NCI-H1436 treated with DMSO at 0.1 percent for 48 hours (cell line): ENCODE measurements at places on chromosomes 4 and X.
A peak's percentile ranks its signal among the peaks of the same experiment; 100 is the strongest.

GRCh38 chr4:107993969-107994368, 4.3 kb downstream of the HADH start:
- no peak for DNase-seq

DNA sequence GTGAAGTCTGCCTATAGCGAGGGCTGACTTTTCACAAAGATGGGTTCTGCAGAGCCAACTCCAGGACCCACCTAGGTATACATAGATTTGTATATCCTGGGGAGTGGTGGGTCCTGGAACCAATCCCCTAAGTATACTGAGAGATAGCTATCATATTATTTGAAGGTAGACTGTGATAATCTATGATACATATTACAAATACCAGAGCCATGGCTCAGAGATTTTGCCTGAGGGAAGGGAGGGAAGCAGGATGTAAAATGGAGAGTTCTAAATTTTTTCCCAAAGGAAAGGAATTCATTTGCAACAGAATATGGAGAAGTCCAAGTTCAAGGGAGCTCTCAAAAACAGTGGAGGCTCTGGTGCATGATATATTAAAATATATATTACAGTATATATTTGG, 7.2 kb downstream of the TCEAL3 start:
- DNase-seq = no peak

GRCh38 chr4:6898763-6899162, 10.9 kb upstream of the TBC1D14 start:
- no peak for DNase-seq

GRCh38 chr4:54709400-54709799, 51.6 kb downstream of the KIT start:
- no peak for DNase-seq

DNA sequence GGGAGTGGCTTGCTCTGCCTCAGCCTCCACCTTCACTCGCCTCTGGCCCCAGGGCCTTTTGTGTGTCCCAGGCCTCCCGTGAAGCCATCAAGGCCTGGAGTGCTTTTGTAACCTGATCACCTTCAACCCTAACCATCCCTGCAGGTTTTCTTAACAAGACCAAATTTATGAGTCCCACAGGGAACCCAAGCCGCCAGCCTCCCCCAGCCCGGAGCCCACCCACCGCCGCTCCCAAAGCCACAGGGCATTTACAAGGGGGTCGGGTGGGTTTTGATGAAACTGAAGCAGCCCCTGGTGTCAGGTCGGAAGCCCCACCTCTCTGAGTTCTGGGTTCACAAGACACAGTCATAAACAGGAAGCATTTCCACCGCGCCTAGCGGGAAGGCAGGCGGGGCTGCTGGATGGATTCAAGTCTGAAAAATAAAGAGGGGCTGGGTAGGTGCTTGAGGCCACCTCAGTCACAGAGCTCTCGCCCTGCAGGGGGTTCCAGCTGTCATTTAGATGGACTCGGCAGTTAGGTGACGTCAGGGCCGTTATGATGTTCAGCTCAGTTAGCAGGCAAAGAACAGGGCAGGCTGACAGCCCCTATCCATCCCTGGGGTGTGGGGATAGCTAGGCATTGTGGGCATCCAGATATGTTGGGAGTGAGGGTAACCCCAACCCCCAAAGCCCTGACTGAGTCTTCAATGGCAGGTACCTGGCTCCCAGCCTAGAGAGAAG, 128.5 kb downstream of the BCOR start:
- DNase-seq = peak; percentile 17

DNA sequence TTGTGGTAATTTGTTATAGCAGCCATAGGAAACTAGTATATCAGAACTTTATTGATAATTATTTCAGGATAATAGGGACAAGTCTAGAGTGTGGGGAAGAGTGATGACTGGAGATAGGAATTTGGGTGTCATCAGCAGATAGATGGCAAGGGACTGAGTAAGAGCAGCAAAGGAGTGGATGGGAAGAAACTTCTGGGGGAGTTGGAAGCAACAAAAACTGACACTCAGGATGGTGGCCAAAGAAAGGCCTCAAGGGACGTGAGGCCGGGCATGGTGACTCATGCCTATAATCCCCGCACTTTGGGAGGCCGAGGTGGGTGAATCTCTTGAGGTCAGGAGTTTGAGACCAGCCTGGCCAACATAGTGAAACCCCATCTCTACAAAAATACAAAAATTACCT, 9.1 kb upstream of the SLC25A5 start:
- DNase-seq = no peak

DNA sequence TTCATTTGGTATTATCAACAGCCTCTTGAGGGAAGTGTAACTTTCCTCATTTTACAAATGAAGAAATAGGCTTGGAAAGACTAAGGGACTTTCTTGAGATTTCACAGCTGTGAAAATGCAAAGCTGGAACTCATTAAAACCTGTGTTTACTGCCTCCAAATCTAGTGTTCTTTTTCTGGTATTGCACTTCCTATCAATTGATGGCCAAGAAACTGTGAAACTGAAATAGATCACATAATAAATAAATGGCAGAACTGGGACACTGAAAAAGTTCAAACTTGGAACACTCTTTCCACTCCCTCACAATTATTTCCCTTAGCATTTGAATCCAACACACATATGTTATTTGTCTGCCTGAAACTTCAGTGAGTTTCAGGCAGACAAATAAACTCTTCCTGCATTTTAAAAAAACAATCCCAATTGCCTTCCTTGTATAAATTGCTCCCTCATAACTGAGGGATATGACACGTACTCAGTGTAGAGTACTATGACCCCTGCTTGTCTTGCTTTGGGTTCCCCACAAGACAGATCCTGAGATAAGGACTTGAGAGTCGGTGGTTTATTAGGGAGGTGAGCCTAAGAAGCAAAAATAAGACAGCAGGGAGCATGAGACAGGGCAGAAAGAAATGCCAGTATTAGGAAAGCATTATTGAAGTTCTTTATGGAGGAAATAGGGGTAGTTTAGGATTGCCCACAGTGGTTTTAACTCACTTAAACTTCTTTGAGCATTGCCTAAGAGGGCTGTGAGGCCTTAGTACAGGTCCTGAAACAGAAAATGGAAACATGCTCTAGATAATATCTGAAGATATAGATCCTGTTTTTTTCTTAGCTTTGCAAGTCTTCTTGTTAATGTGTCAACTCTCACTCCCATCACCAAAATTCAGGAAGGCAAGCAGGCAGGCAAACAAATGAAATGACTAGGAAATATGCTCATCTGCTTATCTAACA, 33.9 kb downstream of the RTL3 start:
- DNase-seq = no peak

- no peak for DNase-seq
Measured at GRCh38 chr4:139279760-139280620, at the start of gene MGARP. Gene MGARP, minus strand, starts transcription at chr4:139280225. Its CDS starts 67 bp downstream, at chr4:139280158.

DNA sequence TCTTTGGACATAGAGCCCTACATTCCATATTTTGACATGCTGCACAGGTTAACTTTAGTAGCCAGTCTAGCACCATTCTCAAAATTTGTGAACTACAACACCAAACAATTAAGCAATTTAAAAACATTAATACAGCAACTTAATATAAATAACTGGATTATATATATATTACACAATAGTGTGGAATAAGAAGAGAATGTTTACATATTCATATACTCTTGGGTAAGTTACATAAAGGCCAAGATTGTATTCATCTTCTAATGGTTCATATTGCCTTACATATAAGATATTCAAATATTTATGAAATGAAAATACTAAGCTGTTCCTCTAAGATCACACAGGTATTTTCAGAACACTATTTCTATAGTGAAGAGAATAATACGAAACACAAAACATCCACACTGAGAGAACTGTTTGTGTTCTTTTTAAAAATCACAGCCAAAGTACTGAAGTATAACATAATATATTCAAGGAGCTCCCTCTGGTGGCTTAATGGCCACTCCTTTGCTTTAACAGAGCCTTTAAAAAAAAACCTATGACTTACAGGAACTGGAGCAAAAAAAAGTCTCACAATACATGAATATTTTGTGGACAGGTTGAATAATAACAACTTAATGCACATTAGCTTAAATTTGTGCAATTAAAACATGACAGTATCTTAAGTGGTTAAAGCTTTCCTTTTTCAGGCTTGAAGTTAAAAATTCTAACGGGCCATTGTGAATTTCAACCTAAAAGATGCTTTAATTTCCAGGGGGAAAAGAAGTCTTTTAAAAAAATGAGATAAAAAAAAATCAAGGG, 46.2 kb downstream of the NEK1 start:
- DNase-seq = no peak

DNA sequence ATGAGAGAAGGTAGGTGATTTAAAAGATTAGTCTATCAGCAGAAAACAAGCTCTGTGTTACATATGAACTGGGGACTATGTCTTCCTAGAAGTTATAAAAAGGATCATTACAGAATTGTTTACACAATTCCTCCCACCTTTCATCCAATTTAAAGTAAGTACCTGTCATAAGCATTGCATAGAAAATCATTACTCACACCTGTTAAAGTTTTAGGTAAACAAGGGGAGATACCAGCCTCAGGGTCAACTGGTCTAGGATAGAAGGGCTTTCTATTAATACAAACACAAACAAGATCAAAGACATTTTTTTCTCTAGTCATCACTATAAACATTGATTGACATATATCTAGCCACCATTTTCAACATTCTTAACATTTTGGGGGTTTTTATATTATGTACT, 333.9 kb downstream of the ARHGAP24 start:
- DNase-seq = no peak

GRCh38 chrX:24378706-24379105, 18.3 kb downstream of the SUPT20HL1 start:
- DNase-seq = no peak

GRCh38 chr4:183657564-183657963, 1.4 kb downstream of the RWDD4 start:
- DNase-seq = no peak

DNA sequence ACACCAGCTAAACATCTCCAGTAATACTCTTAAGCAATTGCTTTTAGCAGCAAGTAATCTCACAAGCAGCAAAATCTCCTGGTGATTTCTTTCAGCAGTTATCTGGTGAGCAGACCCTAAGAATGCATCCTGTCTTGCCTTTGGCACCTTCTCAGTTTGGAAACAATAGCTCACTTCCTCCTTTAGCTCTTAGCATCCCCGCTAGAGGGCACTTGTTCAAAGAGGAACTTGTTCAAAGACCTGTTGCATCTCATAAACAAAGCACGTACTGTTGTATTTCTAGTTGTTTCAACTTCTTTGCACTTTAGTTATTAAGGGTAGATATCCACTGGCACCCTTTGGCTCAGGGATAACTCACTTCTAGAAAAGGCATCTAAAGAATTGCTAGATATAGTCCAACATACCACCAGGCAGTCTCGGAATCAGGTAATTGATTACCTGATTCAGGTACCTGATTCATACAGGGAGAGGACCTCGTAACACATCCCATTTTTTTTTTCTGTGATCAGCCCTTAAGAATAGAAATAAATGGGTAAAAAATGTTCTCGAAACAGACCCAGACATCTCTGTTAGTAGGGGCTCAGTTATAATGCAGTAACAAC, 81.9 kb upstream of the QRFPR start:
- peak; percentile 3 for DNase-seq

DNA sequence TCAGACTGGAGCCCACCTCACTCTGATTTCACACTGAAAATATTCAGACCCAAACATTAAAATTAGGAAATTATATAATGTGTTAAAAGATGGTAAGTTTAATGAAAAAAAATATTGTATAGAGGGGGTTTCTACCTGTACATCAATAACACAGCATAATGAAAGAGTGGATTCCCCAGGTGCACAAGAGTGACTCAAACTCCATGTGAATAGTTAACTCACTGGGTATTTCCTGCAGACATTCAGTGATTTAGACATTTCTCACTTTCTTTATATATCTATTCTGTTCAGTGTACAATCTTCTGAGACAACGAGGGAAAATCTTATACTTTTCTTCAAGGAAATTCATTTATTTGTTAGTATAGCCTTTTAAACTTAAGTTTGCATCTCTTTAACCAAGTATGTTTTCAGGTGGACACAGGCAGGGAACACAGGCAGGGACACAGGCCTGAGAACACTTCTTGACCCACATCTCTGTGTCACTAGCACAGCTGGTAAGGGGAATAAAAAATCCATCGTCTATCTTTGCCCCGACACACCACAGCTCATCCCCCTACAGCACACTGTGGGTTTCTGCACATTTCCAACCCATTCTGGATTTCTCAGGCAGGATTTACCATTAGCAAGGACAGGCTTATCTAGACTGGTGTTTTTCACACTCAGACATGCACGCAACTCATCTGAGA, 525.5 kb upstream of the BOD1L1 start:
- no peak for DNase-seq

- DNase-seq = no peak
Measured at GRCh38 chr4:158102904-158103303, 69.9 kb downstream of the GASK1B start.

GRCh38 chr4:14749910-14750309, 252.4 kb upstream of the CPEB2 start:
- no peak for DNase-seq
